Astrocyte (in vitro differentiated cells and primary cell): ENCODE measurements at places on chromosomes 7 and 10. TPM values are rescaled to one million over a fixed set of nuclear protein-coding genes. Genes with fewer than 3 reads are reported as not detected.

- no peak for DNase-seq
These were observed 627.9 kb downstream of the SDK1 start for GRCh38 chr7:3928727-3929515.

DNA sequence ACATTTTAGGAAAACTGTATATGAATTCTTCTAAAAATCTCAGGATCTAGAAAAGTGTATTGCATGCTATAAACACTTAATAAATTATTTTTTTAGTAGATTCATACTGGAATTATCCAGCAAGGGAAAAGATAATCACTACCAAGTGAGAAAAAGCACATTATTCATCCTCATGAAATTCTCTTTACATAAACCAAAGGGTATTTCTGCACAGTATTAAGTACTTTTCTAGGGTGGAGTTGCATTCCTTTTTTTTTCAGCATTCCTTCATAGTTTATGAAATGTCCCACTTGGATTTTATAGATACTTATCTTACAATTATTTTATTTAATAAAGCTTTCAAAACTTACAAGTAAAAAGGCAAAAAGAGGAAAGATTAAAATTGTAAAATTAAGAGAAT is 403.3 kb downstream of the HGF start:
- peak; percentile 23 for DNase-seq

DNA sequence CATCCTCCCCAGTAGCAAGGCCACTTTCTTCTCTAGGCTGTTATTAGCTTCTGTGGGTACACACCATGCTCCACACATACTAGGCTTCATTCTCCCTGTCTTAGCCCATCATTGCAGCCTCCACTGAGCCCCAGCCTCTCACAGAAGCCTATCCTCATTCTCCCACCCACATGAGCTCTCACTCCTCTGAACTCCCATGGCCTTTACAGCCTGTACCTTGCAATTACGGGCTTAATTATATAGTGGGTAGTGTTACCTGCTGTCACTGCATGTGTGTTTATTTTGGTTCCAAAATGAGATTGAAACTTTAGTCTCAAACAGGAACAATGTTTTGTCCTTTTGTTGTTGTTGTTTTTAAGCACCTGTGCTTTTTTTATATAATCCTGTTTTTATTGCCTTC is 460.0 kb downstream of the KCNMA1 start:
- no peak for DNase-seq

GRCh38 chr7:48158404-48158803 is 12.9 kb upstream of the ABCA13 start:
- DNase-seq, result peak; percentile 63

GRCh38 chr10:89808842-89809241 is 107.5 kb downstream of the KIF20B start:
- no peak for DNase-seq

DNA sequence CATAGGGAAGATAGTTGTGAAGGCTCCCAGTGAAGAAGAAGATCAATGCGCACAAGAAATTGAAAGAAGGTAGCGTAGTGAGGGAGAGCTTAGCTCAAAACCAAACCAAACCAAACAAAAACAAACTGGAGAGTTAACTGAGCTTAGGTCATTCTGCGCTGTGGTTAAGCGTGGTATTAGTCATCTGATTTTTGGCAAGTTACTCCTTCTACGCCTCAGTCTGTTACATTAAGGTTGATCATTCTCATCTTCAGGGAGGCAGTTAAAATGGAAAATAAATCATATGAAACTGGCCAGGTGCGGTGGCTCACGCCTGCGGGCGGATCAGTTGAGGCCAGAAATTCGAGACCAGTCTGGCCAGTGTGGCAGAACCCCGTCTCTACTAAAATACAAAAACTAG is 259.7 kb downstream of the EXOC4 start:
- peak; percentile 98 for DNase-seq

- DNase-seq, result peak; percentile 76
These were observed 585.9 kb upstream of the GHITM start for GRCh38 chr10:83553366-83553765.

DNA sequence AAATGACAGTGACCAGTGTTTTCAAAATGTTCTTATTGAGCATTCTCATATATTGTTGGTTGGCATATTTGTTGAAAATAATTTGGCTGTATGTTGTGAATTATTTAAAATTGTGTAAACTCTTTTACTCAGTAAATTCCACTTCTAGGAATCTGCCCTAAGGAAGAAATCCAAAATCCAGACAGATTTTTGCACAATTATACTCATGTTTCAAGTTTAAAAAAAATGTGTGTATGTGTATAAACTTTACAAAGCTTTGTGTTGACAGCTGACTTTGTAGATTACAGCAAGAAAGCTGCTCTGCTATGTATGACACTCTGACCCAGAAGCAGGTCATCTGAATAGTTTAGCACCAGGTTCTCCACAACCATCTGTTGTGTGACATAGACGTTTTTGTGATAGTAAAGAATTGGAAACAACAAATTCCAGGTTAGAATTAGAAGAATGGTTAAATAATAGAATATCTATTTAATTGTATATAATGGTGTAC is 21.6 kb downstream of the KIFBP start:
- DNase-seq, result no peak

DNA sequence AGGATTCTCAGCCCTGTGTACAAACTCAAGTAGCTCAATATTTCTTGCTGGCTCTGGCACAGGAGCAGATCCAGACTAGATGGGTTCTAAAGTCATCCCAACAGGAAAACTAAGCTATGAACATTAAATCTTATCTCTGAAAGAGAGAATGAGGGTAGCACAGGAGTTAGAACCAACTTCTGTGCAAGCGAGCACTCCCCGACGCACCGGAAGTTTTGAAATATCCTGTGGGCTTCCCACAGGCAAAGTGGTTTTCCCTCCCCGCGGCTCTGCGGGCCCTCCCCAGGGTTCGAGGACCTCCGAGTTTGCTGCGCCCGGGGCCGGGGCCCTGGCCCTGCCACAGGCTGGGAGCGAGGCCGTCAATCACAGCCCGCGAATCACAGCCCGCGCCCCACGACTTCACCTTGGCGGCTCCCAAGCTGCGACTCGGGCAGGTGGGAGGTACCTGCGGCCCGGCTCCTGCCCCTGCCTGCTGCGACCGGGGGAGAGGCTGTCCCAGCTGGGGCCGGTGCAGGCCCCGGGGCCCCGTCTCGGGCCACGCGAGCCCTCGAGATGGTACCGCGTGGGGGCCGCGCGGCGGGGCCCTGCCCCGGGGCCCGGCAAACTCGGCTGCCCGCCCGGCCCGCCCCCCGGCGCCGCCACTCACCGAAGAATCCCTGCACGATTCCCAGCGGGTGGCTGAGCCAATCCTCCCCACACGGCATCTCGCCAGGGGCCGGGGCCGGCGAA is 598 bp downstream of the MCMBP start:
- no peak for DNase-seq

- DNase-seq, result no peak
These were observed 137.1 kb downstream of the KAT6B start for GRCh38 chr10:74963549-74963948.

GRCh38 chr7:149500201-149500600 is 2.6 kb upstream of the ZNF746 start:
- DNase-seq, result no peak

DNA sequence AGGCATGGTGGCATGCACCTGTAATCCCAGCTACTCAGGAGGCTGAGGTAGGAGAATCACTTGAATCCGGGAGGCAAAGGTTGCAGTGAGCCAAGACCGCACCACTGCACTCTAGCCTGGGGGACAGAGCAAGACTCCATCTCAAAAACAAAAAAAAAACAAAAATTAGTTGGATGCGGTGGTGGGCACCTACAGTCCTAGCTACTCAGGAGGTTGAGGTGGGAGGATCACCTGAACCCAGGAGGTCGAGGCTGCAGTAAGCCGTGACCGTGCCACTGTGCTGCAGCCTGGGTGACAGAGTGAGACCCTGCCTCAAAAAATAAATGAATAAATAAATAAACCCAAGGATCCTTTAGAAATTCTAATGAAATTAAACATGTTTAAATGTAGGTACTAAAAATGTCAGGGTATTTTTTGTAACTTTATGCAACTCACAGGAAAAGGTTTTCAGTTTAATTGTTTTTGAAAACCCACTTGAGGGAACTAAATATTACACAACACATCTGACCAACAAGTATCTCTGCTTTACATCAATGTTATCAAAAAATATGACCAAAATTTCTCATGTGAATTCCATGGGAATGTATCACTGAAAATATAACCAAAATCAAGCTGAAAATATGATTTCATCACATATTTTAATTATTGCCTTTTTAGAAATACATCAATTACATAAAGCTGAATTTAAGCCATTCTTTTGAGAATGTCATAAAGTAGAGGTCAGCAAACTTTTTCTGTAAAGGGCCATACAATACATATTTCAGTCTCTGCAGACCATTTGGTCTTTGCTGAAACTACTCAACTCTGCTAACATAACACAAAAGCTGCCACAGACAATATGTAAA is 23.9 kb downstream of the UPF2 start:
- DNase-seq, result no peak

DNA sequence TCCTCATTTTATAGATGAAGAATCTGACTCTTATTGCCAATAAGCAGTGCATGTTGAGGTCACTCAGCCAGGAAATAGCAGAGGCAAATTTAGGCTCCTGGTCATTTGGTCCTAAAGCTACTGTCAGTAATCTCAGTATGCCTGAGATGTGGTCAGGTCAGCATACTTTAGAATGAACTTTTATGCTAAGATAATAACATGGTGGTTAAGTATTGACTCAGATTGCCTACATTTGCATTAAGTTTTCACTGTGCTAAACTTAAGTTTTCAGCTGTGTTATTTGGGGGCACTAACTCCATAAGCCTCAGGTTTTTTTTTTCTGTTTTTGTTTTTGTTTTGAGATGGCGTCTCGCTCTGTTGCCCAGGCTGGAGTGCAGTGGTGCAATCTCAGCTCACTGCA is 35.9 kb upstream of the CCSER2 start:
- no peak for DNase-seq

DNA sequence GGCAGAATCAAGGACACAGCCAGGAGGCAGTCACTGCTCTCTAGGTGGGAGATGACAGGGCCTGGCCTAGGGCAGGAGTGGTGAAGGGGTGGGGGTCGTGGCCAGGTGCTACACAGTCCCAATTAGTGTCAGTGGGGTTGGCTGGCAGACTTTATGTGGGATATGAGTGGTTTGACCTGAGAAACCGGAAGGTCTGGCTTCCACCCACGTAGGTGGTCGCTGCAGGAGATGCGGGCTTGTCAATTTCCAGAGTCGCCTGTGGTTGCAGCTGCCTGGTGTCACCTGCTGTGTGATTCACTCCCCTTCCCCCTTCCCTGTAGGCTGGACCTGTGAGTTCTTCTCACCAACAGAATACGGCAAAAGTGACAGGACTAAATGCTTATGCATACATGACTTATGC is 124.3 kb downstream of the KLF6 start:
- no peak for DNase-seq

GRCh38 chr7:30445770-30446169 is 32.8 kb downstream of the NOD1 start:
- DNase-seq, result peak; percentile 24

COL26A1 gene
- total RNA-seq, result 6.8 and 7.1 TPM in 2 replicates

NCOA4 gene
- total RNA-seq, result 116 and 120 TPM in 2 replicates

PTPRZ1 gene
- total RNA-seq, result 0.87 and 1.6 TPM in 2 replicates

TACC2 gene
- total RNA-seq, result 16.5 and 22.0 TPM in 2 replicates

SPAM1 gene
- not detected in 2 replicates for total RNA-seq

DPCD gene
- 39.4 and 41.0 TPM in 2 replicates for total RNA-seq

MKLN1 gene
- total RNA-seq, result 48.0 and 50.3 TPM in 2 replicates

HGF gene
- not detected in 2 replicates for total RNA-seq

CYP2C19 gene
- not detected in 2 replicates for total RNA-seq
